ENCODE measurements at places on chromosomes 3 and 15. TPM values are rescaled to one million over a fixed set of nuclear protein-coding genes. Genes with fewer than 3 reads are reported as not detected.

CHRFAM7A gene
- 0.96 TPM for total RNA-seq

TGFBR2 gene
- total RNA-seq = 21.2 TPM

DNA sequence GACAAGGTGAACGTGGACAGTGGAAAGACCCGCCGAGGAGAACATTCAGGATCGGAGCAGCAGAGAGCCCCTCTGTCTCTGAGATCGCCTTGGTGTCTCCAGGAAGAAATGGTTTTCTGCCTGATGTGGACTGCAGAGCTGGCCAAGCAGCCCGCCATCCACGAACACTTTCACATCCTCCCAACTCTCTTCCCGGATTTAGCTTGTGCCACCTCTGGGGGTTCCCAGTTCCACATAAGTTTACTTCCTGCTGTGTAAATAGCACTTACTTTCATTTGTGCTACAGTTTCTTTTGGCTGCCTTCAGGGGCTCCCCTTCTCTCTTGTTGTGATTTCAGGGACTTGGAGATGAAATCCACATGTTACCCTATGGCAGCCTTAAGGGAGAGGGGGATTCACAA is 48.4 kb downstream of the SEMA5B start:
- no peaks in the 10 kb centered on the region for H3K36me3 ChIP-seq
- H3K27ac ChIP-seq = no peak overlapping the region
- H3K4me1 ChIP-seq = peaks cover 7% of the 10 kb centered on the region
- H3K27me3 ChIP-seq = peaks cover 39% of the 10 kb centered on the region

DNA sequence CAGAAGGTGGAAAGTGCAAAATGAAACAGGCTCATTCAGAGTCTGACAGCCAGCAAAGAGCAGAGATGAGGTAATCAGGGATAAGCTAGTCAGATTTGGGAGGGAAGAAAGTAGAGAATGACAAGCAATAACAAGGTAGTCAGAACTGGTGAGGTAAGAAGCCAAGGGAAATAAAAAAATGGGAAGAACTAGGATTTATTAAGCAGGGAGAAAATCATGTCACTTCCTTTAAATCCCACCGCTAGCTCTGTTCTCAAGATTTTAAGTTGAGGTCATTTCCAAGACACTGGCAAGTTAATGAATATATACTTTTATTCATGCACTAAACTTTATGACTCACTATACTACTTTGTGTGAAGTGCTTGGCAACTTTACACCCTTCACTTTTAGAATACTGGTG is 1106.8 kb downstream of the IGSF11 start:
- H3K36me3 ChIP-seq = no peaks in the 10 kb centered on the region
- H3K4me3 ChIP-seq = no peak overlapping the region
- H3K27me3 ChIP-seq = no peaks in the 10 kb centered on the region
- no peaks in the 10 kb centered on the region for H3K4me1 ChIP-seq
- H3K27ac ChIP-seq = no peak overlapping the region
- no peak for DNase-seq

- DNase-seq = peak; percentile 77
- peaks cover 41% of the 10 kb centered on the region for H3K4me1 ChIP-seq
- H3K27ac ChIP-seq = peak overlapping the region; percentile 99
- peak overlapping the region; percentile 93 for H3K4me3 ChIP-seq
- H3K36me3 ChIP-seq = no peaks in the 10 kb centered on the region
Observed at GRCh38 chr3:188153437-188154013, 432 bp upstream of the LPP start.

DNA sequence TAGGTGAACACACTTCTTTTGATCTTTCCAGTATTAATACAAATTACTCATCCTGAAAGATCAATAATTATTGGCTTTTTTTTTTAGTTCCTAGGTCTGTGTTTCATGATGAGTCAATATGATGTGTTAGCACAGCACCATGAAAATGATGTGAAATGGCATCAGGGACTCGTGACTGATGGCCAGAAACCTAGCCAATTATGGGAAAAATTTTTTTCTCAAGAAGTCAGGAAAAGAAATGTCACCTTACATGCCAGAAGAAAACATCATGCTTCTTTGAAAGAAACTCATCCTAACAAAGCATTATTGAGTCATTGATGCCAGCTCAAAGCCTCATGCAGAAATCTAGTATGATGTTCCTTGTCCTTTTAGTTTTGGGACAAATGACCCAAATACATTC is 468.3 kb upstream of the CBLB start:
- H3K4me1 ChIP-seq = peaks cover 9% of the 10 kb centered on the region
- no peak overlapping the region for H3K4me3 ChIP-seq
- H3K27ac ChIP-seq = no peak overlapping the region
- H3K36me3 ChIP-seq = no peaks in the 10 kb centered on the region

DNA sequence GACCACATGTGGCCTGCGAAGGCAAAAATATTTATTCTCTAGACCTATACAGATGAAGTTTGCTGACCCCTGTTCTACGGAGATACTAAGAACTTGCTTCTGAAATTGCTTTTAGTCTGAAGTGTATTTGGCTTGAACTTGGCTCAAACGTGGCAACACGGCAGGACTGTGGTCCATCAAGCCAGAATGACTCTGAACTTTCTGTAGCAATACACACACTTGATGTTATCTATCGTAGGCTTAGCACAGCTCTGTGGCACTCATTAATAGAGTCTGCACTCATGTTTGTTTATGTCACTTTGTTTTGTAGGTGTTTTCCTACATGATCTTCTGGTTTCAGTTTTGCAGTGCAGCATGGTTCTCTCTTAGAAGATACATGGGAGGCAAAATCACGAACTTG is 298.1 kb downstream of the ADAMTS17 start:
- H3K4me1 ChIP-seq = peaks cover 4% of the 10 kb centered on the region
- no peak overlapping the region for H3K27ac ChIP-seq
- no peak overlapping the region for H3K4me3 ChIP-seq
- H3K27me3 ChIP-seq = peaks cover 12% of the 10 kb centered on the region

- DNase-seq = no peak
- no peak overlapping the region for H3K27ac ChIP-seq
- peaks cover 28% of the 10 kb centered on the region for H3K36me3 ChIP-seq
- no peaks in the 10 kb centered on the region for H3K4me1 ChIP-seq
- no peak overlapping the region for H3K4me3 ChIP-seq
Observed at GRCh38 chr15:99369196-99369595, 117.9 kb downstream of the LRRC28 start.

SPINK8 gene
- not detected for total RNA-seq

- H3K27ac ChIP-seq = no peak overlapping the region
- no peaks in the 10 kb centered on the region for H3K27me3 ChIP-seq
- DNase-seq = no peak
- H3K4me3 ChIP-seq = no peak overlapping the region
- H3K4me1 ChIP-seq = no peaks in the 10 kb centered on the region
Observed at GRCh38 chr3:98603580-98603979, 10.2 kb upstream of the CPOX start.

- peaks cover 14% of the 10 kb centered on the region for H3K4me1 ChIP-seq
- peaks cover 4% of the 10 kb centered on the region for H3K36me3 ChIP-seq
Observed at GRCh38 chr3:108285176-108285575, 11.2 kb upstream of the HHLA2 start.

- H3K4me1 ChIP-seq = peaks cover 8% of the 10 kb centered on the region
- no peak for DNase-seq
- H3K27ac ChIP-seq = no peak overlapping the region
- peaks cover 40% of the 10 kb centered on the region for H3K27me3 ChIP-seq
- no peaks in the 10 kb centered on the region for H3K36me3 ChIP-seq
Observed at GRCh38 chr3:50427217-50427616, 67.9 kb upstream of the TMEM115 start.

DNA sequence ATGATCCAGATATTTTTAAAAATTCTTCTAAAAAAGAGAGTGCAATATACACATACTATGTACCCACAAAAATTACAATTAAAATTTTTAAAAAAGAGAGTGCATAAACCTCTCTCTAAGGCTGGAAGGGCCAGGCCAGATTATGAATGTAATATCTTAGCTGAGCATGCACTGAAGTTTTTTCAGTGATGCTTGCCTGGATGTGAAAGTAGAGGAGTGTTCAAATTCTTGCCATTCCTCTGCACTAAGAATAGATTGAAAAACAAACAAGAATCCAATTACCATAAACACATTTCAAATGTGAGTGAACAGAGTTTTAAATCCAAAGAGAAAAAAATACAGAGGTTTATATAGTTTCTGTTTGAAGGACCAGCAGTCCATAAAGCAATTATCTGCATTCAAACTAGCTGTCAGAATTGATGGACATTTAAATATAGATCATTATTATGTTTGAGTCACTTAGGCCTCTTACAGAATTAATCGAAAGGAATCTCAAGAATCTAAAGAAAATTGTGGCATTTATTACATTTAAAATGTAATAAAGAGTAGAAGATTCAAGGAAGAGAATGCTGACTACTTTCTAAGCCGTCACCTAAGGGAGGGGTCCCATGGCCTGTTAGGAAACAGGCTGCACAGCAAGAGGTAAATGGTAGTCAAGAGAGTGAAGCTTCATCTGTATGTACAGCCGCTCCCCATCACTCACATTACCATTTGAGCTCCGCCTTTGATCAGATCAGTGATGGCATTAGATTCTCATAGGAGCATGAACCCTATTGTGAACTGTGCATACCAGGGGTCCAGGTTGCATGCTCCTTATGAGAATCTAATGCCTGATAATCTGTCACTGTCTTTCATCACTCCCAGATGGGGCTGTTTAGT is 159.3 kb upstream of the MDFIC2 start:
- no peak overlapping the region for H3K4me3 ChIP-seq
- no peak overlapping the region for H3K27ac ChIP-seq
- DNase-seq = no peak
- no peaks in the 10 kb centered on the region for H3K4me1 ChIP-seq
- no peaks in the 10 kb centered on the region for H3K36me3 ChIP-seq

GRCh38 chr3:82229397-82229796 is 468.0 kb upstream of the GBE1 start:
- H3K4me3 ChIP-seq = no peak overlapping the region
- peaks cover 4% of the 10 kb centered on the region for H3K4me1 ChIP-seq
- no peaks in the 10 kb centered on the region for H3K27me3 ChIP-seq
- no peaks in the 10 kb centered on the region for H3K36me3 ChIP-seq
- H3K27ac ChIP-seq = no peak overlapping the region
- no peak for DNase-seq

TFRC gene
- 82.7 TPM for total RNA-seq

GRCh38 chr3:28117598-28117997 is 123.8 kb upstream of the CMC1 start:
- H3K36me3 ChIP-seq = no peaks in the 10 kb centered on the region
- H3K27ac ChIP-seq = no peak overlapping the region
- no peak overlapping the region for H3K4me3 ChIP-seq
- H3K4me1 ChIP-seq = no peaks in the 10 kb centered on the region

ANKUB1 gene
- not detected for total RNA-seq

CLEC3B gene
- total RNA-seq = not detected

GPR149 gene
- total RNA-seq = not detected

TMEM43 gene
- 40.0 TPM for total RNA-seq

GRCh38 chr15:75089456-75090387 is 66.3 kb downstream of the PPCDC start:
- no peaks in the 10 kb centered on the region for H3K27me3 ChIP-seq
- peak overlapping the region; percentile 82 for H3K27ac ChIP-seq
- no peak overlapping the region for H3K4me3 ChIP-seq
- H3K4me1 ChIP-seq = no peaks in the 10 kb centered on the region
- peaks cover 10% of the 10 kb centered on the region for H3K36me3 ChIP-seq

DNA sequence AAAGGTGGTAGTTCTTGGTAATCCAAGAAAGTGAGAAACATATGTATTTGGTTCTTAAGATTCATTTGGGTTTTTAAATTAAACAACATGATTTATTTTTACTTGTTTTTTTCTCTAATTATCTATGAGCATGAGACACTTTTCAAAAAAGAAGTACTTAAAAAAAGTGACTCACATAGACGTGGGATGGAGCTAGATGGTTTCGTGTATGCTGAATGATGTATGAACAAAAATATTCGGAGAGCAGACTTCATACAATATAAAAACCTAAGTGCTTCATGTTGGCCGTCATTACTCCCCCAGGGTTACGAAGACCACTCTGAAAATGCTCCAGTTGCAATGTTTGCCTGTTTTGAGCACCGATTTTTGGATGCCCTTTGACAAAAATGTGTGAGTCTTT is 90.9 kb downstream of the RORA start:
- no peak overlapping the region for H3K4me3 ChIP-seq
- H3K4me1 ChIP-seq = peaks cover 11% of the 10 kb centered on the region
- no peak for DNase-seq

DNA sequence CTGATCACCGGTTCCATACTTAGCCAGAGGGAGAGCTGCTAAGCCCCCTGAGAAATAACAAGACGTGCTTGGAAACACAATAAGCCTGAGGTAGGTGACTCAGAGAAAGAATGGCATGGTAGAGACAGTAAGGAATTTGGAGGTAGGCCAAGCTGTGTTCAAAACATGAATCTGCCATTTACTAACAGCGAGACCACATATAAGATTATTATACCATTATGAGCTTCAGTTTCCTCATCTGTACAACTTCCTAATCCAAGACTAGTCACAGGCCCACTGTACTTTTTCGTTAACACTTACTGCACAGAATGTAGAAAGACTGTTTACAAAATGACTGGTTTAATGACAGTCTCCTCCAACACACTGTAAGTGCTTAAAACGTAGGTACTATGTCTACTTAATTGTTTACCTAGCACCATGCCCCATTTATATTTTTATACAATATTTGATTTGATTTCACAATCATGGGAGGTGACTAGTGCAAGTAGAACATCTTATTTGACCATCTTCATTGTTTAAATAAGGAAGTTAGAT is 25.7 kb downstream of the ATOSA start:
- no peak for DNase-seq
- H3K4me1 ChIP-seq = peaks cover 8% of the 10 kb centered on the region
- H3K27ac ChIP-seq = peak overlapping the region; percentile 79
- H3K27me3 ChIP-seq = no peaks in the 10 kb centered on the region
- H3K4me3 ChIP-seq = no peak overlapping the region

GRCh38 chr15:35256141-35256540 is 171.0 kb upstream of the NANOGP8 start:
- no peak for DNase-seq
- no peak overlapping the region for H3K27ac ChIP-seq
- no peak overlapping the region for H3K4me3 ChIP-seq
- H3K4me1 ChIP-seq = peaks cover 11% of the 10 kb centered on the region
- H3K36me3 ChIP-seq = peaks cover 2% of the 10 kb centered on the region

ZXDC gene
- total RNA-seq = 40.0 TPM

C3orf70 gene
- 5.8 TPM for total RNA-seq

- peaks cover 9% of the 10 kb centered on the region for H3K27me3 ChIP-seq
- peak overlapping the region; percentile 76 for H3K27ac ChIP-seq
- DNase-seq = no peak
- no peaks in the 10 kb centered on the region for H3K36me3 ChIP-seq
Observed at GRCh38 chr15:28885128-28885629, 595 bp upstream of the APBA2 start.
